Central memory CD8-positive, alpha-beta T cell (primary cell): ENCODE measurements at places on chromosomes 5 and 9.

- no peak for DNase-seq
These were observed 19.2 kb downstream of the BHMT start for GRCh38 chr5:79130781-79131180.

DNA sequence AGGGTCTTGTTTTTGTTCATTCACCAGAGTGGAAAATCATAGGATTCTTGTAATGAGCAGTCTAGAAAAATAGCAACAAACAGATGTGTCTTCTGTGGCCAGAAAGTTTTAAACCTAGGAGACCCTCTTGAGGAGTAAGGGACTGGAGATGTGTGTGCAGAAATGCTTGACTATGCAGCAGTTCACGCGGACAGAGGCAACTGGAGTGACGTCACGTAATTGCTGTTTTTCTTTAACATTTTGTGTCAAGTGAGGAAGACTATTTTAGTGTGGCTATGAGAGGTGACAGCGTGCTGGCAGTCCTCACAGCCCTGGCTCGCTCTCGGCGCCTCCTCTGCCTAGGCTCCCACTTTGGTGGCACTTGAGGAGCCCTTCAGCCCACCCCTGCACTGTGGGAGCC is 163.1 kb upstream of the PTCH1 start:
- no peak for DNase-seq

- DNase-seq = no peak
These were observed 108.3 kb upstream of the FER start for GRCh38 chr5:108639366-108639765.

- DNase-seq = no peak
These were observed 35.3 kb upstream of the BARX1 start for GRCh38 chr9:93990448-93990847.

DNA sequence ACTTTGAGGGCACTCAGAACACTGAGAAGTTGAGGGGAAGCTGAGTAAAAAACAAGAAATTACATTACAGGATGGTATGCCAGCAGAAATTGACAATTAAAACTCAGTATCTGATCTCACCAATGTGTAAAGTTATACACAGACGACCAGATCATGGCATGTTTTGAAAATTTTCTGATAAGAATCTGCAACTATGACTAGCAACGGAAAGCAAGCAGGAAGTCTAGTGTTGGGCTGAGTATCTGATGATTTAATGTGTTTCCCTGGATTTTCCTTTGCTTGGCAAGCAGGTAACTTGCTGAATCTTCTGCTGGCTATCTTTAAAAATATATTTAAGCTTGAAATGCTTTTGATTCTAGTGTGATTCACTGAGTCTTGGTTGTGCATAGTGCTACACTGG is 5.2 kb upstream of the GCNT4 start:
- no peak for DNase-seq

- DNase-seq = no peak
These were observed 16.1 kb downstream of the FBP1 start for GRCh38 chr9:94623253-94623652.

DNA sequence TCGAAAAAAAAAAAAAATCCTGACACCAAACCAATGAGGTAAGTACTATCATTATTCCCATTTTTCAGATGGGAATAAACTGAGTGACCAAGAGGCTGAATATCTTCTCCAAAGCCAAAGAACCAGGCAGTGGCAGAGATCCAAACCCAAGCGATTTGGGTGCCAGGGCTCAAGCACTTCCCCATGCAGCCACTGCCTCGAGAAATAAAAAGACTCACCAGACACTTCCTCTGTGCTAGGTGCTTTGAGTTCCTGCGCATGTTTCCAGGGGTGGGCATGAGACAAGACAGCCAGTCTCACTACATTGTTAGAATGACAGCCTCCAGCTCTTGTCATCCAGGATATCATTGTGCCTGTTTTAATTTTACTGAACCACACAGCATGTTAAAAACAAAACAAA is 2.3 kb upstream of the RPL26L1 start:
- no peak for DNase-seq

DNA sequence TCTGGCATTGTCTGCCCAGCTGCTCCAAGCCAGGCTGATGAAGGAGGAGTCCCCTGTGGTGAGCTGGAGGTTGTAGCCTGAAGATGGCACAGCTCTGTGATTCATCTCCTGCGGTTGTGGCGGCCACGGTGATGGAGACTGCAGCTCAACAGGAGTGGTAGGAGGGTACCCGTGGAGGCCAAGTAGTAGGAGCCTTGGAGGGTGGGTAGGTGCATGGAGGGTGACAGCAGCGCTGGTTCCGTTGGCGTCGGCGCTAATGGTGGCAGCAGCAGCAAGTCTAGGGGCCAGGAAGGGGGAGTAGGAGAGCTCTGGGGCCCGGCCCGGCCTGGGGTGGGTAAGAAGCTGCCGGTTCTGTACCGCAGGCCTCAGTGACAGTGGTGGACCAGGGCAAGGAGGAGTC is 22.4 kb upstream of the TRIM52 start:
- no peak for DNase-seq

GRCh38 chr5:38755181-38755580 is 90.6 kb upstream of the OSMR start:
- DNase-seq = no peak
